Endodermal cell (in vitro differentiated cells): ENCODE measurements at places on chromosomes 1 and 21. TPM values are rescaled to one million over a fixed set of nuclear protein-coding genes. Genes with fewer than 3 reads are reported as not detected.

Gene LCE3D
- total RNA-seq = not detected in 2 replicates

Gene UBE2U
- total RNA-seq = not detected in 3 replicates

Gene ATP8B2
- total RNA-seq = 38.4 and 41.5 TPM in 2 replicates

Gene CYP4A22
- 0.35 TPM in 1 of 3 replicates, not detected in the others for total RNA-seq

Gene ETV3L
- 0.21 to 0.38 TPM in 2 of 3 replicates, not detected in the other for total RNA-seq

Gene MARK1
- 5.3 to 10.0 TPM (median 8.8 TPM) in 3 replicates for total RNA-seq

Gene GNAT2
- not detected in 2 replicates for total RNA-seq

Gene PGLYRP3
- total RNA-seq = not detected in 2 replicates

Gene USH2A
- 0.16 to 0.62 TPM (median 0.17 TPM) in 3 replicates for total RNA-seq

Gene S100A14
- total RNA-seq = 45.7 and 53.8 TPM in 2 replicates

Gene DIP2A
- 44.5 to 57.9 TPM (median 52.2 TPM) in 3 replicates for total RNA-seq

Gene NIBAN1
- 5.1 and 5.7 TPM in 2 replicates for total RNA-seq

Gene PDZK1IP1
- total RNA-seq = not detected in 3 replicates

DNA sequence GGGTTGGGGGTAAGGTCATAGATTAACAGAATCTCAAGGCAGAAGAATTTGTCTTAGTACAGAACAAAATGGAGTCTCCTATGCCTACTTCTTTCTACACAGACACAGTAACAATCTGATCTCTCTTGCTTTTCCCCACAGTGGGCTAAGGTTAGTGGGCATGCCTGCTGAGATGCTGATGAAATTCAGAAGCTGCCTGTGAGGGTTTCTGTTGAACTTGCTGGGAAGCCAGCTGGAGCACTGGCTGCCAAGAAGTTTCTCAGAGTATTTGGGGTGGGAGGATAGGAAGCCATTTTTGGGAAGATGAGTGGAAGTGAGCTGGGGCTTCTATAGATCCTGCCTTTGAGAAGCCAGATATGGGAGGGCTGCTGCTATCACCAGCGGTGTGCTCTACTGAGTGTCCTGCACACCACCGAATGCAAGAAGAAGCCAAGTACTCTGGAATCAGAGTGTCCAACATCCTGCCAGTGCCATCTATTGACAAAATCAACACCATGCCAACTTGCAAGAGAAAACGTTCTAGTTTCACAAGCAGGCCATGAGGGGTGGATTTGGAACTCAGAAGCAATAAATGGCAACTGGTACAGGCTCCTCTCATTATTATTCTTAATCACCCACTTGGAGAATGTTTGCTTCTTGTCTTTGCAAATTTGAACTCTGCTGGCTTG is 102.7 kb downstream of the PTPRU start:
- no peaks in the 10 kb centered on the region for H3K36me3 ChIP-seq
- no peaks in the 10 kb centered on the region for H3K4me1 ChIP-seq
- H3K27me3 ChIP-seq = no peaks in the 10 kb centered on the region

GRCh38 chr1:1554550-1554925 is 14.1 kb upstream of the TMEM240 start:
- DNase-seq = no peak
- H3K4me3 ChIP-seq = no peak overlapping the region
- H3K36me3 ChIP-seq = peaks cover 22% of the 10 kb centered on the region
- no peak overlapping the region for H3K27ac ChIP-seq
- no peaks in the 10 kb centered on the region for H3K27me3 ChIP-seq
- no peaks in the 10 kb centered on the region for H3K4me1 ChIP-seq

DNA sequence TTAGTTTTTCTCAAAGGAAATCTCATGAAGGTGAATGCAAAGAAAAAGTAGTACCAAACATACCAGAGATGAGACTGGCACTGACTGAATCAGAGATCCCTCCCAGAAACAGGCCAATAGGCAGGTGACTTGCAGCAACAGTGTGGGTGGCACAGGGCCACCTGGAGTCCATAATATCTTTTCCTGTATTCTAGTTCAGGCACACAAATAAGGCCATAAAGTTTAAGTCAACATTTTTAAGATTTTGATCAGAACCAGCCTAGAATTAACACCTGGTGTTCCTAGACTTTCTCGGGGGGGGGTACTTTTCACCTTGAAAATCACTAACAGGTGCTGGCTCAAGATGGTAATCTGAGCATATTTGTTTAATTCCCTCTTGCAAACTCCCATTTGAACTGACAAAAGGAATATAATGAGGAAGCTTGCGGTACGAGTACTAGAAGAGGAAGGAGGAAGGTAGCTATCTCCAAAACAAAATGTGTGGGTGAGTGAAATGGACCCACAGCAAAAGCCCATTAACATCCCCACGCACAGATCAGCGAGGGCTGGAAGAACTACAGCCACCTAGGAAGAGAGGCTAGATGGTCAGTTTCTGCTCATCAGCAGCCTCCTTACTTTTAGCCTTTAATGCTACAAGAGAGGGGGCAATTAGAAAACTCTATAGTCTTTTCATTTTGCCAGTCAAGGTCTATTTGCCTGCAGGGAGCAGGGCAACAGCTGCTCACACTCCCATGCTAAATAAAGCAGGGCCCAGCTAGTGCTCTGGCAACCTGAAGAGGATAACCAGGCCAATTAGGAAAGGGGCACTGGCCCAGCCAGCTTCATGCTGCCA is 18.9 kb downstream of the SDE2 start:
- no peak for DNase-seq
- no peaks in the 10 kb centered on the region for H3K4me1 ChIP-seq
- H3K4me3 ChIP-seq = no peak overlapping the region
- no peak overlapping the region for H3K27ac ChIP-seq
- H3K27me3 ChIP-seq = no peaks in the 10 kb centered on the region
- H3K36me3 ChIP-seq = peaks cover 70% of the 10 kb centered on the region

DNA sequence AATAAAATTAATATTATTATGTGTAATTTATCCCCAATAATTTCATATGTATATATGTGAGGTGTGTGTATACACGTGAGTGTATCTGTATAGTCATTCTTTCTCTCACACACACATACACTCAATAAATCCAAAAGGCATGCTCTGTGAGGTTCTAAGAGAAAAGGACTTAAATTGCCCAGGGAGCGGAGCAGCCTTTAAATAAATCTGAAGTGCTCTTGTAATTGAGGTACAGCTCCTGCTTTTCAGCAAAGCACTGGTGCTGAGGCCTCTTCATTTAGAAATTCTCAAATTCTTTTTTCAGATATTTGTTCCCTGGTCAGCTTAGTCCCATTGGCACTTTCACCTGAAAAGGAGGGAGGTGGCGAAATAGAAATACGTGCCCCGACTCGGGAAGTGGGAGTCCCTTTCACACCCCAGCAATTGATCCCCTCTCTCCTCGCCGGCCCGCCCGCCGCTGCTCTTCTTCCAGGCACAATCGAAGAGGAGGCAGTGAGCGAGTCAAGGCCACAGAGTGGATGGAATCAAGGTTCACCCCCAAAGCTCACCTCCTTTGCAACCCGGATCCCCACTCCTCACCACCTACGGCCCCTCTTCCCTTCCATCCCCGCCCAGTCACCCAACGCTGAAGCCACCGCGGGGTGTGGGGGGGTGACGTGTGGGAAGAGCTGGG is 944 bp downstream of the PLPPR5 start:
- no peaks in the 10 kb centered on the region for H3K36me3 ChIP-seq
- peaks cover 59% of the 10 kb centered on the region for H3K27me3 ChIP-seq
- peak; percentile 64 for DNase-seq

GRCh38 chr1:16017461-16018303 is at the start of gene HSPB7:
Gene HSPB7 (minus strand): TSS chr1:16018043. CDS start chr1:16017963, 80 bp downstream.
- no peak within 1 kb of the TSS for H3K4me3 ChIP-seq
- H3K27ac ChIP-seq = peak within 1 kb of the TSS; percentile 24
- no peaks in the 10 kb centered on the region for H3K36me3 ChIP-seq
- H3K27me3 ChIP-seq = no peaks in the 10 kb centered on the region
- peaks cover 5% of the 10 kb centered on the region for H3K4me1 ChIP-seq

DNA sequence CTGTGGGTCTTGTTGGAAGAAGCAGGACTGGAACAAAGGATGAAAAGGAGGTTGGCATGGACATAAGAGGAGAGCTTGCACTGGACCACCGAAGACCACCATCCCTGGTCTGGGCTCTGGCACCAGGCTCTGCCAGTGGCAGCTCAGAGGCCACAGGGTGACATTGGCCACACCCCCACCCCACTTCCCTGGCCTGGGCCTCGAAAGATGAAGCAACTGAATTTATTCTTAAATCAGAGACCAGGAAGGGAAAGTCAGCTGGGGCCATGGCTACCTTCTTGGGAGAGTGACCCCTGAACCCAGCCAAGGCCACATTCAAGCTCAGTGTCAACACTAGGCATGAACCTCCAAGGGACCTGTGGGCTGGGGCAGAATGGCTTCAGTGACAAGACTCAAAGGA is 4.0 kb downstream of the KLHDC7A start:
- peaks cover 19% of the 10 kb centered on the region for H3K4me1 ChIP-seq
- peak; percentile 24 for DNase-seq
- H3K4me3 ChIP-seq = no peak overlapping the region
- H3K36me3 ChIP-seq = no peaks in the 10 kb centered on the region

DNA sequence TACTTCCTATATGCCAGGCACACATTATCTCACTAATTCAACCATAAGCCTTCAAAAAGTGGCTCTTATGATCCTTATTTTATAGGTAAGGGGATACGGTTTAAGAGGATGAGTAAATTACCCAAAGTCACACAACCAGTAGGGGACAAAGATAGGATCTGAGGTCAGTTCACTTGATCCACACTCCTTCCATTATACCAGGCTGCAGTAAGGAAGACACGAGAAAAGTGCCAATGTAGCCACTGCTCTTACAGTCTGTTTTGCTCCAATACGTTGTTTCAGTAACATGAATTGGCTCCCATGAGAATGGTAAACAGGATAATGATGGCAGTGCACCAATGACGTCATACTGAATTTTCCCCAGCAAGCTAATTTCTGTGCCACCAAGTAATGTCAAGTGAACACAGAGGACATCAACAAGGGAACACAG is 15.4 kb upstream of the GUCA2A start:
- no peak for DNase-seq
- no peaks in the 10 kb centered on the region for H3K27me3 ChIP-seq
- H3K27ac ChIP-seq = no peak overlapping the region
- H3K4me1 ChIP-seq = peaks cover 23% of the 10 kb centered on the region
- H3K36me3 ChIP-seq = peaks cover 37% of the 10 kb centered on the region

- no peaks in the 10 kb centered on the region for H3K27me3 ChIP-seq
- peaks cover 13% of the 10 kb centered on the region for H3K4me1 ChIP-seq
- no peak overlapping the region for H3K27ac ChIP-seq
- no peak for DNase-seq
- H3K36me3 ChIP-seq = no peaks in the 10 kb centered on the region
Measured at GRCh38 chr1:97270508-97271307, 549.1 kb downstream of the PTBP2 start.

GRCh38 chr1:22120469-22120790 is 22.5 kb downstream of the WNT4 start:
- peaks cover 53% of the 10 kb centered on the region for H3K36me3 ChIP-seq
- no peak overlapping the region for H3K27ac ChIP-seq
- peaks cover 9% of the 10 kb centered on the region for H3K4me1 ChIP-seq
- no peak for DNase-seq
- H3K4me3 ChIP-seq = no peak overlapping the region

DNA sequence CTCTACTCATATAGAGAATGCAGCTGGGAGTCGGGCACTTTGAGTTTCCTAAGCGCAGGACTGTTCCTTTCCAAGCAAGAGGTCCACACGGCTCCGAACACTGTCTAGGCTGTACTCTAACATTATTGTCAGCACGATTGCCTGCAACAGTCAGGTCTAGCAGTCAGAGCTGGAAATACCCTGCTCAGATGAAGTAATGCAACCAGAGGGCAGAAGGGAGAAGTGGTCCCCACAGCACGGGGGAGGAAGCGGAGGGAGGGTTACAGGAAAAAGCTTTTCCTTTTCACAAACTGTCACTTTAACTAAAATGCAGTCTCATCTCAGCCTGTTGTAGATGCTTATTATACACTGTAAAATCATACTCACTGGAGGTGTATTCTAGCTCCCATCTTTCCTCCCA is 98.9 kb upstream of the SLC44A3 start:
- H3K4me3 ChIP-seq = no peak overlapping the region
- H3K27ac ChIP-seq = no peak overlapping the region
- no peaks in the 10 kb centered on the region for H3K4me1 ChIP-seq
- no peaks in the 10 kb centered on the region for H3K36me3 ChIP-seq
- no peaks in the 10 kb centered on the region for H3K27me3 ChIP-seq

DNA sequence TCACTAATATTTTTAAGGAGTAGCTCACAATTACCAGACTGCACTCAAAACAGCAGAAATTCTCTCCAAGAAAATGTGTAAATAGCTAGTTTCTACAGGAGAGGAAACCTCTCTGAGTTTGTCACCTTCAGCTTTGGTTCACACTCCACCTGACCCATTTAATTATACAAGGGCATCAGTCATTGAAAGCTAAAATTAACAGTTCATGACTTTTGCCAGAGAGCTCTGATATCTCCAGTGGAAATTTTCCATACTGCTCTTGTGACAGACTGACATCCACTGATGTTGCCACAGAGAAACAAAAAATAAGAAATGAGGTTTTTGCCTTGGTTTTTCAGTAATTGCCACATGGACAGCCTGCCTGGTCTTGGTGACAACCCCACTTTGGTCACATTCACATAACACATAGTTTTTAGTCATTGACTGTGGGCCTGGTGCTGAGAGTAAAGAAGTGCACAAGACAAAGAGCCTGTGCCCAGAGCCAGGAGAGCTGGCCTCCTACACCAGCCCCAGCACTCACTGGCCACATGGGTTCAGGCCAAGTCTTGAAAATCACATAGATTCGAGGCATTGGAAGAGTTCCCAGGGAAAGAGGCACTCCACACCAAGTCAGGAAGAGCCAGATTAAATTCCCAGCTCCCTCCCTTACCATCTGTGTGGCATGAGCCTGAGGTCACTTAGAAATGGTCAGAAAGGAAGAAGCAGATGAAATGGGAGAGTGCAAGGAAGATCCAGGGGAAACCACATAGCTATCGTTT is 13.8 kb upstream of the SIM2 start:
- no peak for DNase-seq
- H3K4me3 ChIP-seq = no peak overlapping the region
- H3K27ac ChIP-seq = no peak overlapping the region
- peaks cover 64% of the 10 kb centered on the region for H3K27me3 ChIP-seq
- no peaks in the 10 kb centered on the region for H3K36me3 ChIP-seq

DNA sequence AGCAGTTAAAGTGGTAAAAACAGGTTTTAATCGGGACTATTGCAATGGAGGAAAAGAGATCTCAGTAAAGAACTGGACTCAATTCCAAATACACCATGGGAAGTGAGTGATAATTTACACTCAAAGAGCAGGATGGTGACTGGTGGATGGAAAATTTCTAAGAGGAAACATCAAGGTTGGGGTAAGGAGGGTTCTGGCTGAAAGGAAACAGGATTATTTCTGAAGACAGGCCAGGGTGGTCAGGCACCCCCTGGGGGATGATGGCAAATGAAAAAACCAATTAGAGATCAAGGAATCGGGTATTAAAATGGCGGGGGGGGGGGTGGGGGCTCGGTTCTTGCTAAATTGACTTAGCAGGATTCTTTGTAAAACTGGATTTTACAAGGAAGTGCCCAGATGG is 12.3 kb upstream of the HSD11B1 start:
- H3K4me1 ChIP-seq = no peaks in the 10 kb centered on the region
- H3K36me3 ChIP-seq = no peaks in the 10 kb centered on the region
- DNase-seq = no peak
- no peak overlapping the region for H3K4me3 ChIP-seq

- H3K36me3 ChIP-seq = no peaks in the 10 kb centered on the region
- peak overlapping the region; percentile 80 for H3K4me3 ChIP-seq
- H3K27me3 ChIP-seq = peaks cover 32% of the 10 kb centered on the region
- H3K27ac ChIP-seq = no peak overlapping the region
- H3K4me1 ChIP-seq = no peaks in the 10 kb centered on the region
Measured at GRCh38 chr1:107138767-107139445, 1.9 kb upstream of the NTNG1 start.

GRCh38 chr21:34869545-34869944 is 179.6 kb downstream of the RUNX1 start:
- DNase-seq = no peak
- H3K27ac ChIP-seq = no peak overlapping the region
- no peaks in the 10 kb centered on the region for H3K27me3 ChIP-seq
- no peak overlapping the region for H3K4me3 ChIP-seq
- peaks cover 8% of the 10 kb centered on the region for H3K4me1 ChIP-seq

GRCh38 chr1:26614655-26615411 is 81.0 kb upstream of the ARID1A start:
- no peak overlapping the region for H3K4me3 ChIP-seq
- H3K27ac ChIP-seq = no peak overlapping the region
- DNase-seq = no peak
- H3K27me3 ChIP-seq = peaks cover 9% of the 10 kb centered on the region
